ENCODE measurements at places on chromosomes 2 and 18.

- no peak for DNase-seq
These were observed 24.6 kb downstream of the GCA start for GRCh38 chr2:162368494-162368893.

DNA sequence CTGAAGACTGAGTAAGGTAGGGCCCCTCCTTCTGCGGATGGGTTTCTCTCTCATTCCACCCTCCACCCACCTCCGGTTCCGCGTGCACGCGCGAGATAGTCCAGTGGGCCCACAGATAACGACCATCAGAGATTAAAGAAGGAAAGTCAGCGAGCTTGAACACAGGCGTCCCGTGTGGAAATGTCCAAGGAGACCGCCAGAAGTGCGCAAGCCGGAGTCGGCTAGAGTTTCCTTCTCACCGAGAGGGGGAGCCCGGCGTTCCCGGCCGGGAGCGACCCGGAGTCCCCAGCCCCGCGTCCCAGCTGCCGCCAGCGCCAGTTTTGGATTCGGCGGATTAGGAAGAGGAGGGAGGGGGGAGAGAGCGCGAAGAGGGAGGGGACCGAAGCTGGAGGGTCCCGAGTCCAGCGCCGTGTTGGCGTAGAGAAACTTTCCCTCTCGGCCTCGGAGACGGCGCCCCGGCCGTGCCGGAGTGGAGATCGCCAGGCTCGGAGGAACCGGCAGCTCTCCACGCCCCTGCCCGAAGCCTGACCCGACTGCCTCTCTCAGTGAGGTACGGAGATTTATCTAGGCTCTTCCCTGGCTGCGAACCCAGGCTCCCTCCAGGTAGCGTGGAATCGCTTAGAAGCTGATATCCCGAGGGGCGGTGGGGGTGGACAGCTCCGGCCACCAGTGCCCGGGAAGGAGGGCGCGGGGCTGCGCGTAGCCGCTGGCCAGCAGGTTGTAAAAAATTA, at the start of gene GULP1:
Gene GULP1 (plus strand): TSS at position 258 of the 731 bp plus-strand sequence. CDS start 185,829 bp downstream, outside the sequence.
- no peak for DNase-seq

DNA sequence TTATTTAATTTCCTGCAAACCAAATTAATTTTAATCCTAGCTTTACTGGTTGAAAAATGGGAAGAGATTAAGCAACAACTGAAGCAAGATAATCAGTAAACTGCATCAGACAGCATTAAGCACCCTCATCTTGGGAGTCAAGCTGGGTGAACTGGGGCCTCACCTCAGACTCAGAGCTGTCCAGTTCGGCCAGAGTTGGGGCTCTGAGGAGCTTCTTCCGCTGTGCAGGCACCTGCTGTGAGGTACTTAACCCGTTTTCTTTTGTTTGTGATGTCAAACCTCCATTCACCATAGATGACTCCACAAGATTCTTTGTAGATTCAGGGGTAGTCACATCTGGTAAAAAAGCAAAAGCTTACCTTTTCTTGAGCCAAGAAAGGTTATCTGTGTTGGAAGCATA, 71.8 kb downstream of the PRELID3A start:
- DNase-seq, result no peak

DNA sequence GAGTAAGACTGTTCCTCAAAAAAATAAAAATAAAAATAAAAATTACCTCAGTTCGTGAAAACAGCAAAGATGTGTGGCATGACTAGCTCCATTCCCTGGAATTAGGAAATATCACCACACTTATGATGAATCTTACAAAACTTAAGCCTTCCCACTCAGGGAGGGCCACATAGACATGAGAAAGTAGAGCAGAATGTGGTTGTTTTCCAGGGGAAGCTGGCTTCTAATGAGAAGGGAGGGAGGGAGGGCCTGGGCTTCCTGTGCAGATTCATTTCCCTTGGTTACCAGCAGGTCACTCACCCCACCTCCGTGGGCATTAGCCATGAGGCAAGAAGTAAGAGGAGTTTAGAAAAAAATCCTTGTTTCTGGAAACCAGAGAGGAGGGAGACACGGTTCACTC, 95.9 kb upstream of the RMDN2 start:
- DNase-seq, result no peak

DNA sequence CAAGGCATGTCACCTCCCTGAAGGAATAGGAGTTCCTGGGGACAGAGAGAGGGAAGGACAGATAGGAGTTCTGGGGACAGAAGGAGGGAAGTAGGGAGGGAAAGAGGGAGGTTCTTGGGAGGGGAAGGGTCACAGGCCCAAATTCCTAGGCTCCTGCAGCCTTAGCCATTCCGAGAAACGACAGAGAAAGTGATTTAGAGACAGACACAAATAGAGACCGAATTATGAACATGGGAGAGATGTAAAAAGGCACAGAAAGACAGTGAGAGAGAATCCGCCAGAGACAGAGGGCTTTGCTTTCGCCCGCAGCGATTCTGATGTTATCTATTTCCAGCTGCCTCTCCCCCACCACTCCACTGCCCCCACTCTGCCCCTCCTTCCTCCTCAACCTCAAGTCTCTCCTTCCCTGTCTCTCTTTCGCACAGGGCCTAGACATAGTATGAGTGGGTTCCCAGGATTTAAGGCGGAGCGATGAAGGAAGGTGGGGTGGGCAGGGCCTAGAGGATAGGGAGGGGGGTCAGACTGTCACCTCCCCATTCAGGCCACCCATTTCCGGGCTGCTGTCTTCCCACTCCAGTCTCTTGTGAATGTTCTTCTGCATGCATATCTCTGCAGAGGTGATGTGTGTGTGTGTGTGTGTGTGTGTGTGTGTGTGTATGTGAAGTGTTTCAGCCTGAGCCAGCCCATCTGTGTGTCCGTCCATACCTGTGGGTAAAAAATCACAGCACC, 3.3 kb upstream of the WNT6 start:
- DNase-seq, result no peak

DNA sequence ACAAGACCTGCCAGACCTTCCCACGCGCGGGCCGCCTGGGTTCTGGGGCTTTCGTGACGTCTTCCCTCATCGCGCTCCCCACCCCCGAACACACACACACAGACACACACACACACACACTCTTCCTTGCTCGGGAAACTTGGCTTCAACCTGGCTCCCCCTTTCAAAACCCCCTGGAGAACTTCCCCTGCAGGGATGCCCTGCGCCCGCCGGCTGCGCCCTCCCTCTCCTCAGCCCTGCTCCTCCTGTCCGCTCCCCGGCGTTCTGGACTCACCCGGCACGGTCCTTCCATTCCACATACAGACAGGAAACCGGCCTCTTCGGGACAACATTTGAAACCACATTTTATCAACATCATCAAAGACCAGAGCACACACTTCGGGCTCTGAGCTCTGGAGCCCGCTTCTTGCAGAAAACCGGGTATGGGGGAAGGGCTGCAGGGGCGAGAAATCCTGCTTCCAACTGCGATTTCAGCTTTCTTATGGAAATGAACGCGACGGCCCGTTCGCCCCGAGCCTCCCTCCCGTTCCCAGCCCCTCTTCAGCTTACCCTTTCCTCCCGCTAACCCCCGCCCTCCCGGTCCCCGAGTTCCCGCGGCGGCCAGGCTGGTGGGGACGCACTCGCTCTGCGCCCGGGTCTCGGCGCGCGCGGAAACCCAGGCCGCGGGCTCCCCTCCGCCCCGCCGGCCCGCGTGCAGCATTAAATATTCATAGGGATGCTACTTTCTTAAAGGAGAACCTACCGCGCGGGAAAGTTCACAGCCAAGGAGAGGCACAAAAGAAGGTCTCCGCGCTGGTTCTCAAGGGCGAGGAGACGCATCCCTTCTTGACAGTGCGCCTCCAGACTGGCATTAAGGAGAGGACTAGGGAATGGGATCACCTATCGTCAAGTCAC, 18.3 kb downstream of the POU3F3 start:
- no peak for DNase-seq

All from effector CD4-positive, alpha-beta T cell (primary cell).